ENCODE measurements at places on chromosomes 7 and 10.

DNA sequence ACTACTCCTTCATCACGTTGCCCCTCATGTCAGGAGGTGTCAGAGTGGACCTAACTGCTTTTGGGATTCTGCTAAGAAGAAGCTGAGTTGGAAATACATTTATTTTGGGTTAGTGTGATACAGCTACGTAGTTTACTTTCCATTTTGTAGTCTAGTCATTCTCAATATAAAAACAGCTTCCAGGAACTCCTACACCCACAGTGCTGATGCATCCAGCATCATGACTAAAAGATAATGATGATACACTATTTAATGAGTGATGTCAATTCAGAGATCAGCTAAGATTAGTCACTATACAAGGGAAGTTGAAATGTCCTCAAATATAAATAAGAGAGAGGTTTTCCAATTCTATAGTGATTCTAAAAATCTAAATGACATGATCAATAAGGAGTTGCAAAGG is 264.2 kb upstream of the SLC26A5 start:
- DNase-seq = no peak

DNA sequence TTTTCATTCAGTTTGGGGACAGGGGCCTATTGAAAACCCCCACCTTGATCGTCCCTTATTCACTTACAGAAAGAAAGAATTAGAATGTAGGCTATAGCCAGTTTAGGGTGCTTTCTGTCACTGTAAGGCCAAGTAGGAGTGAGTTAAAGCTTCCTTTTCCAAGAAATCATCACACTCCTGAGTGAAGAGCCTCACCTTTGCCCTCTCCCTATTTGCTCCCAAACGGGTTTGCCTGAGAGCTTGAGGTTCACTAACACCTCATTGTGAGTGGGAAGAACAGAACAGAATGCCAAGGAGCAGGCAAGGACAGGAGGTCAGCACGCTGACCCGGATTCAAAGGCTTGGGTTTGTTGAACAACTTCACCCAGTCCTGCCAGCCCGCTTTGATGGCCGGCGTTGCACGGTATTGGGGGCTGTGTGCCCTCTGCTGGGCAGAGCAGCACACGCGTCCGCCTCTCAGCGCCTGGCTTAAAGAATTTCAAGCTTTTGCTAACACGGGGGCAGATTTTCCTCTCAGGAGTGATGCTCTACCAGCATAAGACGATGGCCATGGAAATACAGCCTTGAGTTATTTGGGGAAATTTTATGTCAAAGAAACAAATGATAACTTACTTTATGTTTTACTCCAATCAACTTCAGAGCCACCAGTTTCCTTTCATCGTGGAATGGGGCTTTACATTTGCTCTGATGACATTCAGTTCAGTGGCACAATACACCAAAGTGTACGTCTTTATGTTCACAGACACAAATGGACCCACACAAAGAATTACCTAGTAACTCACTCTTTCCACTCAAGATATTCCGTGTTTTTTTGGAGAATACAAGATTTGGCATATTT is 470.0 kb downstream of the SUGCT start:
- no peak for DNase-seq

GRCh38 chr7:87648316-87648715 is 20.1 kb downstream of the RUNDC3B start:
- no peak for DNase-seq

DNA sequence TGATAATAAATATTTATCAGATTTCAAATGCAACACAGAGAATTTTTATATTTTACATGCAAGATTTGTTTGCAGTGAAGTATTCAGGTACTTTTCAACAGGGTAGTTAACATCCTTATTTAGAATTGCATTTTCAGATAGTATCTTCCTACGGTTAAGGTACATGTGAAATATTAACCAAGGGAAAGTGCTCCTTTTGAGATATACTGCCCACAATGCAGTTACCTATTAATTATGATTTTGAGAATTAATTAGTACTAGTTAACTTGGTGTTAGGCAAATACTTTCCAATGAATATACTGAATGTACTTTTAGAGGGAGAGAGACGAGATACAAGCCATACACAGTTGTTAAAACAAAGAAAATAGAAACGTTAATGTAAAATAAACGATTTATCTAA is 206.2 kb upstream of the YAE1 start:
- no peak for DNase-seq

GRCh38 chr7:27316311-27316710 is 73.7 kb downstream of the EVX1 start:
- no peak for DNase-seq

DNA sequence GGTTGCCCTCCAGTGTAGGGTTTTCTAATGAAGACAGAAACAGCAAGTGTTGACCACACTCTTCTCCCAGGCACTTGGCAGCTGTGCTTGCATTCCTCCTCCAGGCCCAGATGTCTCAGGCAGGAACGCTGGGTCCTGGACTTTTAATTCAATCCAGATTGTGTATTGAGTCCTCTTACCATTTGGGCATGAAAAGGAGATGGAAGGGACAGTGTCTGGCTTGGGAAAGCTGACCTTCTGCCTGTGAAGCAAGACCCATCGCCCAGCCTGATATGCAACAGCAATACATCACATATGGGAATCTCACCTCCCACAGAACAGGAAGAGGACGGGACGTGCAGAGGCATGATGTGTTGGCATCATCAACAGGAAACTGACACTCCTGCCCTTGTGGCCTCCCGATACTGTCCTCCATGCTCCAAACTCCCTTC is 174.4 kb upstream of the LYZL2 start:
- no peak for DNase-seq

GRCh38 chr10:23779301-23779700 is 340.4 kb downstream of the OTUD1 start:
- no peak for DNase-seq

- no peak for DNase-seq
These were observed 118.3 kb downstream of the KMT2E start for GRCh38 chr7:105132335-105132734.

- DNase-seq = no peak
These were observed 6.7 kb downstream of the CHST3 start for GRCh38 chr10:71970869-71971268.

DNA sequence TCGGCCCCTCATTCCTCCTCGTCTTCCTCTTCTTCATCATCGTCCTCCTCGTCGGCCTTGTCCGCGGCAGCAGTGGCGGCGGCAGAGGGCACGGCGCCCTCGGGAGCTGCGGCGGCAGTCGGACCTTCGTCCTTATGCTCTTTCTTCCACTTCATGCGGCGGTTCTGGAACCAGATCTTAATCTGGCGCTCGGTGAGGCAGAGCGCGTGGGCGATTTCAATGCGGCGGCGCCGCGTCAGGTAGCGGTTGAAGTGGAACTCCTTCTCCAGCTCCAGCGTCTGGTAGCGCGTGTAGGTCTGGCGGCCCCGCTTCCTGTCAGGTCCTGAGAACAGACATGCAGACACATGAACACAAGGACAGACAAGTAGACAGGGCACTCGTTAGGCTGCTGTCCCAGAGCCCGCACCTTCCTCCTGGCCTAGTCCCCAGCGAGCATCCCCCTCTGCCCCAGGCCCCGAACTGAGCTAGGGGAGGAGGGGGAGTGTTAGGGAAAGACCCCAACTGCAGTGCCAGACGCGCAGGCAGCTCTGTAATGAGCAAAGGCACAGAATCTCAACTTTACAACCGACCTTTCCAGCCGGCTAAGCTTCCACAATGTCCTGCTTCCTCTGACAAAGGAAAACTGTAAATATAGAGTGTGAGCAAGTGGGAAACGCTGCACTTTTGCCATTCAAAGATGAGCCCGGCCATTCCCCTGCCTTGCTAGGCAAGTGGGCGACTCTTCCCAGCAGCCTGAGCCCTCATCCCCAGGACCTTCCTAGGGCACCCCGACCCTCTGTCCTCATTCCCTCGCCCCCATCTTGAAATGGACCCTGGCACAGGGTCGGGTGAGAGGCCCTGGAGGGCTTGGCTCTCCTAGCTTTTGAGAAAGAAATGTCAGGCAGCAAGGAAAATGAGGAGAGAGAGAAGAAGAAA is 1.3 kb downstream of the HOXA7 start:
- no peak for DNase-seq

GRCh38 chr7:42237811-42238541 is 967 bp upstream of the GLI3 start:
- DNase-seq = peak; percentile 18

GRCh38 chr10:44965651-44966097 is 6.1 kb downstream of the RASSF4 start:
- no peak for DNase-seq

DNA sequence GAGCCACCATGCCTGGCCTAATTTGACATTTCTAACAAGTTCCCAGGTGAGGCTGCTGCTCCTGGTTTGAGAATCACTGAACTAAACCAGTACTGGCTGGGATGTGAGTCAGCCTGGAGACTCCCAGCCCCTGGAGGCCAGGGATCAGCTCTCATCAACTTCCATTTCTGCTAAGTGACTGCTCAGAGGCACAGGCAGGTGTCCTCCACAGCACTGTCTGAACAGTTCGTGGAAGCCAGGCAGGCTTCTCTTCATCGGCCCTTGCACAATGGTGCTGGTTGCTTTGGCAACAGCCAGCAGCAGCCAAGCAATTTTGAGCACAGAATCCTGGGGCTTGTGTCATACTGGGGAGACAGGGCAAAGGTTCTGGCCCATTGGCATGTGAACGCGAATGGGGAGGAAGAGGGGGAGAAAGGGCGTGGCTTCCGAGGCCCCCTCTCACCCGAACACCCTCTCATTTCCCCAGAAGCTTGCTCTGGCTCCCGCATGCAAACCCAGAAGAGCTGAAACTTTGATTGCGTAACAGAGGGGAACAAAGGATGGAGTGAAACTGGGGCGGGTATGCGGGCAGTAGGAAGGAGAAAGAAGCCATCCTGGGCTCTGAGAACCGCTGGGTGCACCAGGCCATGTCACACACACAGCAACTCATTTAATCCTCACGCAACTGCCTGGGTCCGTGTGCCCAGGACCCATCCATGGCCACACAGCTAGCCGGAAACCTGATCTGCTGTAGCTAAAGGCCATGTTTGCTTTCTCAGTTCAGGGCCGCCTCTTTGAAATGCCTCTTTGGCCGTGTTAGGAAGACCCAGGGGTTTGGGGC is 9.0 kb upstream of the POR start:
- no peak for DNase-seq

- DNase-seq = no peak
These were observed 10.8 kb upstream of the BLOC1S2 start for GRCh38 chr10:100297242-100297641.
